ENCODE measurements at places on chromosomes 16 and 17. TPM values are rescaled to one million over a fixed set of nuclear protein-coding genes. Genes with fewer than 3 reads are reported as not detected.

Gene ACLY
- total RNA-seq = 212 TPM

Gene NEUROD2
- not detected for total RNA-seq

Gene RSKR
- total RNA-seq = 8.4 TPM

Gene CD300E
- total RNA-seq = not detected

Gene FOXN1
- not detected for total RNA-seq

Gene DDX28
- total RNA-seq = 9.1 TPM

All from A172 (cell line).